ENCODE measurements at places on chromosomes 2 and 18.

DNA sequence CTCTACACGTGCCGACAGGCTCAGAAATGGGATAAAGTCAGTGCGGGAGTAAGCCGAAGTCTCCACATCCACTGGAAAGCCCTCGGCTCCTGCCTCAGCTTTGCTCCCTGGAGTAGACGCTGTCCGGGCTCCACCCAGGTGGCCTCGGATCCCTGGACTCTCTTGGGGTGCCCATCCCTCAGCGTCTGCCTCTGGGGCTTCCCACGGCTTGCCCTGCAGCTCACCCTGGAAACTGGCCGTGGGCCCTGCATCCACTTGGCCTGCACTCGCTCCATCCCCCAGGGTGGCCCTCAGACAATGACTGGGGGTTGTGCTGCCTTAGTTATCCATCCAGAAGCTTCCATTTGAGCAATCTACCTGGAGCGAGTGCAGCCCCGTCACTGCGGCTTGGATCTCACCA lies 36.2 kb upstream of the TAF1B start:
- DNase-seq, result no peak

DNA sequence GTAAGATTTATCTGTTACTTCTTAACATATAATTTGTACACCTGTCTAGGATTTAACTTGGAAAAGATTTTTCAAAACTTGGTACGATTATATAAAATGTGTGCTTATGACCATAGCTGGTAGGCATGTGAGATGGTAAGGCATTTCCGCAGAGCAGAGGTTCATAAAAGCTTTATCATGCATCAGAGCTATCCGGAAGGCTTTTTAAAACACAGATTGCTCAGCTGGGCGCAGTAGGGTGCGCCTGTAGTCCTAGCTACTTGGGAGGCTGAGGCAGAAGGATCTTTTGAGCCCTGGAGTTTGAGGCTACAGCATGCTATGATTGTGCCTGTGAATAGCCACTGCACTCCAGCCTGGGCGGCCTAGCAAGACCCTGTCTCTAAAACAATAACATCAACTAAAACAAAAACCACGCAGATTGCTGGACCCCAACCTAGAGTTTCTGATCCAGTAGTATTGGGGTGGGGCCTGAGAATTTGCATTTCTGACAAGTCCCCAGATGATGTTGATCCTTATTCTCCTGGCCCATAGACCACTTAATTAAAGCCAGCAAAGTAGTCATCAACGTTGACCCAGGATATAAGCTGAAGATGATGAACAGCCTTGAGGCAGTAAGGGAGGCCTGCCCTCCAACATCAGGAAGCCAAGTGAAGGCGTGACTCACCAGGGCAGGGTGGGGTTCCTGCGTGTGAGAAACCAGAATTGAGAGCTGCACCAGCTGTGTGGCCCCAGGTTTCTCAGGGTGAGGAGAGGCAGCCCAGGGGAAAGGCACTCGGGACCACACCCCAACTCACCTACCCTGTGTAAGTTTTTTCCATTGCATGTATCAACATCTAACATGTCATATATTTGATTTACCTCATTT lies 21.6 kb upstream of the SLC20A1 start:
- DNase-seq, result no peak

- no peak for DNase-seq
Measured at GRCh38 chr2:44928483-44929158, 12.9 kb upstream of the SIX3 start.

GRCh38 chr2:31950946-31951562 lies 59.8 kb downstream of the MEMO1 start:
- DNase-seq, result no peak

- no peak for DNase-seq
Measured at GRCh38 chr2:138502255-138503086, 901 bp downstream of the SPOPL start.

DNA sequence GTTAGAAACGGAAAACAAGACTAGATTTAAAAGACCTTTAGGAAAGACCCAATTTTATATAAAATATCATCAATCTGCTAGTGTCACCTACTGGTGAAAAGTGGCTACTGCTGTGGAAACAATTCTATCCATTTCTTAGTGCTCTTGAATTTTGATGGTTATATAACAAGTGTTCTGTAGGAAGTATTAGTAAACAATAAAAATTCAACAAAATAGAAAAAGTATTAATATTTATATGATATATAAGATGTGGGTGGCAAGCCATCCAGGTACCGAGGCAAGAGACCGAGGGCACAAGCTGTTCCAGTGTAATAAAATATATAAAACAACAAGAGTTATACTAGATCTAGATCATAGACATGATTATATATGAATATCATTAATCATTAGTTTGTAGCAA lies 6.2 kb upstream of the TMEM87B start:
- DNase-seq, result peak; percentile 14

DNA sequence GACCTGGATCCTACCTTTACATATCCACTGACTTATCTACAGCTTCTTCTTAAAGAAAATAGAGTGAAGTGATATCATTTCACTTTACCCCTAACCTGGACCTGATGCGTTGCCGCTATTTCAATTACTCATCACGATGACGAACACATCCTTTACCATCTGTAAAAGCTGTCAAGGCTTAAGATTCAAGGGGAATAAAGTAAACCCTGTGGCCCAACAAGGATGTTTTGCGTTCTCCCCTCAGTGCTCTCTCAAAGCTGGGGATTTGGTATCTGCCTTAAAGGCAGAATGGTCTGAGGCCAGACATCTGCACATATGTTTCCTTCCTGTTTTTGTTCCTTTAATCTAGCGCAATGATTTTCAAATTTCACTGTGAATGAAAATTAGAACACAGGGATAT lies 100.1 kb upstream of the KLF7 start:
- no peak for DNase-seq

DNA sequence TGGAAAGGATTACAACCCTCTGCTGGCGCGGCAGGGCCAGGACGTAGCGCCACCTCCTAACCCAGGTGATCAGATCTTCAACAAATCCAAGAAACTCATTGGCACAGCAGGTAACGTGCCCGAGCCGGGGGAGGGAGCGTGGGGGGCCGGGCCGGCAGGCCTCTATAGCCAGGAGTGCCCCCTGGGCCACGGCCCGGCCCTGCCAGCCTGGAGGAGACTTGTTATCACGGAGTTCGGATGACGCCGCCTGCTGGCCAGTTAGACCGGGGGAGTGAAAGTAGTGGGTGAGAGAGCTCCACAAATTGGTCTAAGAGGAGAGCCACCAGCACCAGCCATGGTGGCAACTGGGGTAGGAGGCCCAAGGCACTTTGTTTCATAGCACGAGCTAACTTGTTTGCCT lies 8.6 kb upstream of the TMEM214 start:
- DNase-seq, result no peak

DNA sequence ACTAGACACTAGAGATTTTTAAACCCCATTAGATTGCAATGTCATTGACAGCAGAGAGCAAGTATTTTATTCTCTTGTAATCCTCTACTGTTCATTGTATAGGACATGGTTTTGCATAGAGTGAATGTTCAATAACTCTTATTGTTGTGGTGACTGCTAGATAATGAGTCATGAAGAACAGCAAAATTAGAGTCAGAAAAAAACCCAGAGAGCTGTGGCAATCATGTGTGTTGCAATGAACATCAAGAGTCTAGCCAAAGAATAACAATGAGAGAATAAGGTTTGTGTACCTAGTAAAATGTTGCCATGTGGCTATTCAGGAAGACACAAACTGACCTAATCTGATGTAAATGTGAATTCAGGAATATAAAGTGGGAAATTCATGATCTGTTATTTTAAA lies 684.0 kb downstream of the DSC3 start:
- no peak for DNase-seq

GRCh38 chr2:45103351-45104345 lies 94.4 kb upstream of the SIX2 start:
- DNase-seq, result no peak

GRCh38 chr18:7725897-7726296 lies 158.8 kb downstream of the PTPRM start:
- DNase-seq, result no peak

GRCh38 chr2:5235701-5236100 lies 456.5 kb upstream of the SOX11 start:
- DNase-seq, result no peak

GRCh38 chr2:99743146-99743545 lies 253.3 kb upstream of the REV1 start:
- no peak for DNase-seq

DNA sequence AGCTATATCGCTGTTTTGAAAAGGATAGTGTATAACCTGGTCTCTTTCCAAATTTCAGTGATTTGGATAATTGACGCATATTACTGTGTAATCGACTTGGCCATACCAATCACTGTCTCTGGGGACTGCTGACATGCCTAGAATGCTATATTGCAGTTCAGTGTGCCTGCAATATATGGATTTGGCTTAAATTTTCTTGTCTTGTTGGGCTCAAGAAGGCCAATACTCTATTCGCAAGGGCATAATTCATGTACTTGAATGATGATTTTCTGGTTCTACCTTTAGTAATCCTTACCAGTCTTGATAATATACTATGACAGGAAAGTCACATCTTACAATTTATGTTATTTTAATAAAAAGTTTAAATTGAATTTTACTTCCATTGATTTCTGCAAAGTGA lies 21.7 kb upstream of the THUMPD2 start:
- DNase-seq, result no peak

DNA sequence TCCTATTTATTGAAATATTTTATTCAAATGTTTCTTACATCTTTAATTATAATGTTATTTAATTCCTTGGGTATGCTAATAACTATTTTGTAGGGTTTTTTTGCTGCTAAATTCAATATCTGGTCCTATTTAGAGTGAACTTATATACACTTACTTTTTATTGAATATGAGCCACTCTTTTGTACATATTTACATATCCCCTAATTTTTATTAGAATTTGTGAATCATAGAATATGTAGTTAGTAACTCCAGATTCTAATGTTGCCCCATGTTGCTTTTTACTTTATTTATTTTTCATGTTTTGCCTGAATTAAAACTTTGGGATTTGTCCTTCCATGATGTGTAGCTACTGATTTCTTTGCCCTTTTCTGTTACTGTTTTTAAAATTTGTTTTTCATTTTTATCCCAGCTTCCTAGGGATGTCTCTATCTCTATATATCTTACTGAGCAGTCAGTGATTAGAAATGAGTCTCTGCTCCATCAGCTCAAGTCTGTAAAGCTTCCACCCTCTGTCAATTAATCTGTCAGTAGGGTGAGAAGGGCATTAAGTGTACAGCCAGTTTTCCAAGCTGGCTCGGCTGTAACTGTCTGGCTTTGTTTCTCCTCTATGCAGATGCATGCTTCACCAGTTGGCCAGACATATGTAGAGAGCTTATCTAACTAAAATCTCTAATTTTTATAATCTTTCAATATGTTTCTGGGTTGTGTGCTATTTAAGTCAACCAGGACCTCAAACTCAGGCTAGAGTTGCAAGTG lies 256.9 kb downstream of the CDH19 start:
- DNase-seq, result no peak

GRCh38 chr2:27954771-27955383 lies 64.3 kb downstream of the BABAM2 start:
- no peak for DNase-seq

DNA sequence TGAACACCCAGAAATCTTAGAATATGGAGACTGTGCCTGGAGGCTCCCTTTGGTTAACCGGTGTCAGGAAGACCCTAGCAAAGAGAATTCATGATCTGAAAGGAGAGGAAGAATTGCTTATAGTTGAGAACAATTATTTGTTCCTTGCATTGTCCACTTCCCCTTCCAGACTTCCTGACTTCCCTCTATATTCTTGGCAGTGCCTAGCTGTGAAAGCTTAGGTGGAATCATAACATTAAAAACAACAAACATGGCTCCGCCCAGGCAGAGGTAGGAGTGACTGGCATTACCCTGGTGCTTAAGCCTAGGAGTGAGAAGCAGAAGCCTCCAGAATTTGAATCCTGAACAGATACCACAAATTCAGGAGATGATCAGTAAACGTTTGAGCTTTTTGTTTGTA lies 1.9 kb downstream of the TTL start:
- DNase-seq, result no peak

DNA sequence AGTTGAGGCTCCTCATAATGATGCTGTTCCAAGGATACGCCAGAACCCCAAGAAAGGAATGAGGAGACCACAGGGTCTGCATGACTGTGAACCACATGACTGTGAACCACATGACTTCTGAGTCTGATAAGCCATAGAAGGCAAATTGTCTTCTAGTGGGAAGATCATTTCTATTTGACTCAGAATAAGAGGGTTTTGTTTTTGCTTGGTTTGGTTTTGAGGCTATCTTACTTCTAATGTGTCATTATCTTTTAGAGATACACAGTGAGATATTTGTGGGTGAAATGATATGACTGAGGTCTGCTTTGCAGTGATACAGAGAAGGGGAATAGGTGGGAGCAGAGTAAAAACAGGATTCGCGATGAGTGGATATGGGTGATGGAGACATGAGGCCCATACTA lies 28.9 kb upstream of the BCL2L11 start:
- no peak for DNase-seq

- no peak for DNase-seq
Measured at GRCh38 chr2:10183146-10183675, 60.7 kb downstream of the RRM2 start.

DNA sequence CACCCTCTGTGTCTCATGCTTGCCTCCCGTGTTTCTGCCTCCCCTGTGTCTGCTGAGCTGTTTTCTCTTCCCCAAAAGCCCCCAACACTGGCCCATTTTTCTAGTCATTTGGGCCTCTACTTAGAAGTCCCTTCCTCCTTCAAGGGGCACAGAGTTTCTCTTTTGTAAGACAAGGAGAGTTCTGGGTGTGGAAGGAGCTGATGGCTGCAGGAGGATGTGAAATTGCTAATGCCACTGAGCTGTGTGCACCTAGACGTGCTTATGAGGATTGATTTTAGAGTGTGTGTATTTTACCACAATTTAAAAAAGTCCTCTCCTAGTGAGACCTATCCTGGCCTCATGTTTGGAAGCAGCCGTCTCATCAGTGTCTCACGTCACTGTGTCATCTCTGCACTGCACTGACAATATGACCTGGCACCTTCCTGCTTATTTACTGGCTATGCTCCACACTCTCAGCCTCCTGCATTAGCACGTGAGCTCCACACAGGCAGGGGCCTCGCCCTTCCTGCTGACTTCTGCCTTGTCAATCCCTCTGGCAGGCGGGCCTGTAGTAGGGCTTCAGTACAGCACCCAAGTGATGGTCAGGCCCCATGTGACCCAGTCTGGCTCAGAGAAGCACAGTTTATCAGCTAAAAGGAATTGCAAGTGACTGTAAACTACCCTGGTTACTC lies 8.0 kb upstream of the MBP start:
- DNase-seq, result no peak

DNA sequence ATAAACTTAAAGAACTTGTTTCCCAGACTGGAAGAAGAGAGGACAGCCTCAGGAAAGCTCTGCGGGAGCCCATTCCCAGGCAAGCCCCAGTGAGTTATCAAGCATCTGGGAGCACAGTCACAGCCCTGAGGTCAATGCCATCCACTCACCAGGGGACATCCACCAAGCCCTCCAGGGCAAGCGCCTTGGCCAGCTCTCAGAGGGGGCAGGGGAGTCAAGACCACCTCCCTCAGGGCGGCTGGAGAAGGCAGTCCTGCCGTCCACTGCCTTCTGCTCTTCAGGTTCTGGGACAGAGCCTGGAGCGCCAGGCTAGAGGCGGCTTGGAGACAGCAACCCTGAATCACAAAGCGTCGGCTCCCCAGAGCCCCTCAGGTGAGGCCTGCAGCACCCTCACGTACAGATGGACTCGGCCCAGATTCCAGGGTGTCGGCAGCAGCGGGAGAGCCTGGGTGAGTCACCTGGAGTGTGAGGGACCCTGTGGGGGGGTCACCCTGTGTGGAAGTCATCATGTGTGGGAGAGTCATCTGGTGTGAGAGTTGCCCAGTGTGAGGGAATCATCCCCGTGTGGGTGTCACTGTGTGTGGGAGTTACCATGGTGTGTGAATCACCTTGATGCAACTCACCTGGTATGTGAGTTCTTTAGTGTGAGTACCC lies 100.9 kb upstream of the TEX51 start:
- DNase-seq, result no peak

- no peak for DNase-seq
Measured at GRCh38 chr2:205889114-205889513, 196.9 kb downstream of the INO80D start.

Measured in NCI-H1436 (cell line).